ENCODE measurements at places on chromosomes 12 and 14. TPM values are rescaled to one million over a fixed set of nuclear protein-coding genes. Genes with fewer than 3 reads are reported as not detected.

- DNase-seq: no peak
- H3K4me3 ChIP-seq: no peak overlapping the region
Observed at GRCh38 chr14:22808388-22809209, 6.6 kb downstream of the SLC7A7 start.

CHGA gene
- total RNA-seq: 3.0 TPM

DNA sequence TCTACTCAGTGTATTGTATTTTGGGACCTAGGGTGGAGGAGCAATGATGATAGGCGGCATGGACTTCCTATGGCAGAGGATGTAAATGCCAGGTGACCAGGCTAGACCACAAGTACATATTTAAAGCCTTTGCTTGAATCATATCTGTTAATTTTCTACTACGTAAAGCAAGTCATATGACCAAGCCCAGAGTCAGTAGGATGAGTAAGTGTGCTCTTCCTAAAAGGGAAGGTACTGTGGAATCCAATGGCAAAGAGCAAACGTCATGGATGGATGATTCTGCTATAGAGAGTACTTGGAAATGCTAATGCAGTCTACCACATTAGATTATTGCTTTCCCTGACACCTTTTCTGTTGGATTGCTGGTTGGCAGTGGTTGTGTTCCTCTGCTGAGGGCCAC, 16.8 kb downstream of the GPATCH2L start:
- H3K4me3 ChIP-seq: no peak overlapping the region
- no peak for DNase-seq
- peaks cover 15% of the 10 kb centered on the region for H3K36me3 ChIP-seq
- no peak overlapping the region for H3K27ac ChIP-seq
- no peaks in the 10 kb centered on the region for H3K27me3 ChIP-seq

DNA sequence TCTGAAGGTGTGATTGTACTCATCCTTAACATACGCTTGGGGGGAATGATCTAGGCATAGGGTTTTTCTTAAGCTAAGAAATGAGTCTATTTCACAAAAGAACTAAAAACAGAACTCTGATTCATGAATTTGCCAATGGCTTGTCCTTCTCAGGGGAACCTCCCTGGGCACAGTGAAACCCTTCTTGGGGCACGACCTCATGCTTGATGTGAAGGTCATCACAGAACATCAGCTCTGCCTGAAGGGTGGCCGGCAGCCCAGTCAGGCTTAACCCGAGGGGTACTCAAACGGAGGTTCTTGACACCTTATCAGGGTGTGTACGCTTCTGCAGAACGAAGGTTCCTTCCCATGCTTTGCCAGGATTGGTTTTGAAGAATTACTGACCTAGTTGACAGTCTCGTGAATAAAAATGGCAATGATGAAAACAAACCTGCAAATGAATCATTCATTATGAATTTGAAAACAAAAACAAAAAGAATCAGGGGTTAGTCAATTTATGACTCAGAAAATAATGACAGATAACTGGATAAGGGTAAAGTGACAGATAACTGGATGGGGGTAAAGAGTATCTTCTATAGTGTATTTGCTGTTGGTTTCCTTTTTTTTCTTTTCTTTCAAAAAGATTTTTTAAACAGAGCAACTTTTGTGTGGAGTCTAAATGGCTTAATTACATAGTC, 86.4 kb downstream of the GALNT8 start:
- H3K27ac ChIP-seq: no peak overlapping the region
- no peak for DNase-seq
- peaks cover 42% of the 10 kb centered on the region for H3K27me3 ChIP-seq
- H3K4me3 ChIP-seq: peak overlapping the region; percentile 52
- peaks cover 18% of the 10 kb centered on the region for H3K36me3 ChIP-seq

DNA sequence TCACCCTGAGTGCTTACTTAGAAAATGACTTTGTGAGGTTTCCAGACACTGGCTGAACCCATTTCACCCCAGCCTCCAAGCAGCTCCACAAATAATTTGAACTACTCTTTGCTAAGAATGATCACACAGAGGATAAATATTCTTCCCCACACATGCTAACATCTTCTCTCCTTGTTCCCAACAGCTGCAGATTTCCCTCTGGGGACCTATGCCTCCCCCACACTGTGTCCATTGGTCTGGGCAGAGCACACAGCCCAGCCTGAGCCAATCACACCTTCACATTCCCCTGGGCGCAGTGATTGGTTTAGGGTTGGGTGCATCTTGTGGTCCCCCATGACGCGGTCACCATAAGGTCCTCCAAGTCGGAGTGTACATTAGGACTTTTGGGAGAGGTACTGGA, 6.9 kb downstream of the SDR9C7 start:
- H3K36me3 ChIP-seq: no peaks in the 10 kb centered on the region
- DNase-seq: no peak
- H3K27me3 ChIP-seq: peaks cover 7% of the 10 kb centered on the region
